Effector memory CD4-positive, alpha-beta T cell (primary cell): ENCODE measurements at places on chromosomes 3 and 15.

DNA sequence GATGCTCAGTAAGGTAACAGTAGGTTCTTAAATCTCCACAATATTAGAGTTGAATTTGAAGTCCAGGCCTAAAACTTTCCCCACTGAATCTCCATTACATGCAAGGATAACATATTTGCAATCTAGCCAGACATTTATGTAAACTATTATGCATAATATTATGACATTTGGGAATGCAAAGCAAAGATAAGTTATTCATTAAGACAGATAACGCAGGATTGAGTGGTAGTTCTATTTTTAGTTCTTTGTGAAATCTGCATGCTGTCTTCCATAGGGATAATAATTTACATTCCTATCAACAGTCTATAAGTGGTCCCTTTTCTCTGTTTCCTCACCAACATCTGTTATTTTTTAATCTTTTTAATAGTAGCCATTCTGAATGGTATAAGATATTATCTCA lies 333.5 kb downstream of the AGBL1 start:
- H3K36me3 ChIP-seq = no peaks in the 10 kb centered on the region
- no peak overlapping the region for H3K4me3 ChIP-seq
- no peaks in the 10 kb centered on the region for H3K27me3 ChIP-seq
- no peaks in the 10 kb centered on the region for H3K4me1 ChIP-seq
- DNase-seq = no peak

DNA sequence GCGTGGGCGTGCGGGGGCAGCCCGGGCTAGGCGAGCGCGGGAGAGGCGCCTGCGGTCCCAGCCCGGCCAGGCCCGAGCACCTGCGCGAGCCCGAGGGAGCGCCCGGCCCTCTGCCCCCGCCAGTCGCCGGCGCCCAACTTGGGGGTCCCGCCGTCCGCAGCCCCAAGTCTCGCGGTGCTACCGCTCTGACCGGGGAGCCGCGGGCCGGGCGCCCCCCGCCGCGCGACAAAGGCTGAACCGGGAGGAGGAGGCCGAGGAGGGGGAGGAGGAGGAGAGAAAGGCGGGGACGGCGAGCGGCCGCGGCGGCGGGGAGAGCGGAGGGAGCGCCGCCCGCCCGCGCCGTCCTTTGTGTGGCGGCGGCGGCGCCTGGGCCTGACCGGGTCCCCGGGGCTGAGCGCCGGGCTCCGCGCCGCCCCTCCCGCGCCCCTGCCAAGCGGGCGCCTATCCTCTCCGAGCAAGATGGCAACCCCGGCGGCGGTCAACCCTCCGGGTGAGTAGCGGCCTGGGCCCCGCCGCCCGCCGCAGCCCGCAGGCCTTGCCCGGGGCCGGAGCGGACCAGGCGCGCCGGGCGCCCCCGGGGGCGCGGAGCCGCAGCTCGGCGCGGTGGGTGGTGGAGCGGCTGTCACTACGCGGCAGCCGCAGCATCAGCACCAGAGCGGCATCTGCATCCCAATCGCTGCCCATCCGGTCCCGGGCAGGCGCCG lies at the start of gene ARNT2:
Gene ARNT2 (plus strand): TSS at position 326 of the 704 bp plus-strand sequence. CDS start 134 bp downstream, at position 460.
- peaks cover 8% of the 10 kb centered on the region for H3K27me3 ChIP-seq
- no peaks in the 10 kb centered on the region for H3K36me3 ChIP-seq
- DNase-seq = no peak

DNA sequence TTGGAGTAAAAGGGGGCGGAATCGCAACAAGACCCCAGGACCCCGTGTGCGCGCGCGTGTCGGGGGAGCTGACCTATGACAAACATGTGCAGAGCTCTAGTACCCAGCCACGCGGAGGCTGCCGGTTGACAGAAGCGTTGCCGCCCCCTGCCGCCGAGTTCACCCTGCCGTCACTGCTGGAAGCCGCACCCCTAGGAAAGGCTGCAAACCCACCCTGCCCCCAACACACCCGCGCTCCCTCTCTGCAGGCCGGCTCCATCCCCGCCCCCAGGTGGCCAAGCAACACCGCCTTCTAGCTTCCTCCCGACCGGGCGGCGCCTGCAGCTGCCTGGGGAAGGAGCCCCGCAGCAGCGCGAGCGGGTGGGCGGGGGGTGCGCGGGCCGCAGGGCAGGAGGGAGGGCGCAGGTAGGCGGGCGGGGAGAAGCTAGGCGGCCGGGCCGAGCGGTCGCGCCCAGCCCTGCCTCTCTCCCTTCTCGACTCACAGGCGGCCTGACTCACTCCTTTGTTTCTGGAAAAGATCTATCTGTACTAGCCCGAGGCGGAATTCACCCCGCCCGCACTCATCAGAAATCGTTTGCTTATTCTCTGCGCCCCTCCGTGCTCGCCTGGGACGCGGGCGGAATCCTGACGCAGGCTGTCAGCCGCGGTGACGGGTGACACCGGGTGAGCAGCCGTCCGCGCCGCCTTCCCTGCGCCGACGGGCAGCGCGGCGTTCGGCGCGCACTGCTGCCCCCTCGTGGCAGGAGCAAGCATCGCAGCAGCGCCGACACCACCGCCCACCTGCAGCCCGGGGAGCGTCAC lies 160.8 kb downstream of the GAP43 start:
- H3K4me1 ChIP-seq = no peaks in the 10 kb centered on the region
- peak overlapping the region; percentile 92 for H3K27ac ChIP-seq
- H3K36me3 ChIP-seq = no peaks in the 10 kb centered on the region
- peak overlapping the region; percentile 61 for H3K4me3 ChIP-seq
- no peaks in the 10 kb centered on the region for H3K27me3 ChIP-seq

GRCh38 chr3:68056556-68056955 lies 402.1 kb upstream of the SUCLG2 start:
- no peak for DNase-seq
- H3K36me3 ChIP-seq = no peaks in the 10 kb centered on the region
- no peaks in the 10 kb centered on the region for H3K27me3 ChIP-seq
- no peak overlapping the region for H3K27ac ChIP-seq
- H3K4me1 ChIP-seq = peaks cover 8% of the 10 kb centered on the region

- H3K27me3 ChIP-seq = no peaks in the 10 kb centered on the region
- H3K4me3 ChIP-seq = no peak overlapping the region
- H3K27ac ChIP-seq = no peak overlapping the region
- no peak for DNase-seq
- no peaks in the 10 kb centered on the region for H3K4me1 ChIP-seq
- H3K36me3 ChIP-seq = no peaks in the 10 kb centered on the region
Measured at GRCh38 chr3:120102674-120103073, 8.4 kb upstream of the GSK3B start.

GRCh38 chr3:134326760-134327593 lies 47.3 kb downstream of the AMOTL2 start:
- H3K4me3 ChIP-seq = no peak overlapping the region
- H3K4me1 ChIP-seq = no peaks in the 10 kb centered on the region
- no peak overlapping the region for H3K27ac ChIP-seq
- no peaks in the 10 kb centered on the region for H3K36me3 ChIP-seq
- no peak for DNase-seq

GRCh38 chr15:26449291-26449690 lies 323.6 kb downstream of the GABRB3 start:
- H3K27me3 ChIP-seq = no peaks in the 10 kb centered on the region
- H3K27ac ChIP-seq = no peak overlapping the region
- H3K4me3 ChIP-seq = no peak overlapping the region
- DNase-seq = no peak
- no peaks in the 10 kb centered on the region for H3K4me1 ChIP-seq
